ENCODE measurements at places on chromosomes 2 and 18.

DNA sequence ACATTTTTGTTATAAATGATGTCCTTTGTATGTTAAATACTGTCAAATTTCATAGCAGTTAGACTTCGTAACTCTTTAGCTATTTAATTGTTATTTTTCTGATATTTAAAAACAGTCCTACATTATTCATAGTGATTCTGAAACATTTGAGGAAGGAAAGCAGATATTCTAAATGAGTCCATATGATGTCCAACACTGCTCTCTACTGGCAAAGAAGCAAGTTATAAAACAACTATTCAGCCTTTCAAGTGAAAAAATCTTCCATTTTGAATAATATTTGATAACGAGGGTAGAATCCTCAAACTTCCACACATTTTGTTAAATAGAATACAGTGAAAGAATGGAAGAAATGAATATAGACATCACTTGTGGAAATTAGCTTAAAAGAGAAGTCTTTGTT lies 220.8 kb downstream of the GULP1 start:
- H3K36me3 ChIP-seq, result no peaks in the 10 kb centered on the region
- H3K27ac ChIP-seq, result no peak overlapping the region
- H3K4me3 ChIP-seq, result no peak overlapping the region

DNA sequence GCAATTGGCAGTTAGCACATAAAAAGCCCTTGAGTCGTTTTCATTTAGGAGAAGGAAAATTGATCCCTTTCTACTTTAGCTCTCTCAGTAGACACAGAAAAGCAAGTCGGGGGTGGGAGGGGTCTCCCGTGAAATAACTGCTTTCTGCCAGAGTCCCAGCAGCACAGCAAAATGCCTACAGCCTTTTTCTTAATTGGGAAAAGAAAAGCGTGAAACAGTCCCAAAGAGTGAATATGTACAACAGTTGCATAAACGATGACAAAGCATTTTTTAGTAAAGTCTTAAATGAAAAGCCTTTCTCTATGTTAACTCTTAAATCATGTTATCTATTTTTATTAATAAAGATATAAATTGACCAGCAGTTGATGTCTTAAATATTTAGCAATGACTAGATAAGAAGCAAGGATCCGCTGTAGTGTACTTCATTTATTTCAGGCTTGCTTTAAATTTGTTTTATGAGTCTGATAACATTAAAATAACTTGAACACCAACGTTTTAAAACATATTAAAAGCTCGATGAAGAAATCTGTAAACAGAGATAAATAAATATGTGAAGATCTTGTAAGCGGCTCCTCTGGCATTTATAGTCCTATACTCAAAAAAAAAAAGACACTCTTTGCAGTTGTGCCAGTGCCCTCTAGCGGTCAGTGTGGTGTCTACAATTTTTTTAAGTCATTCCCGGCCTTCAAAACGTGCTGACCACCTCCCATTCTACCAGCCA lies 42.3 kb upstream of the ATIC start:
- H3K4me1 ChIP-seq, result no peaks in the 10 kb centered on the region
- H3K4me3 ChIP-seq, result no peak overlapping the region
- H3K27me3 ChIP-seq, result no peaks in the 10 kb centered on the region
- peak; percentile 59 for DNase-seq
- H3K27ac ChIP-seq, result no peak overlapping the region

- no peak for DNase-seq
- no peak overlapping the region for H3K27ac ChIP-seq
- H3K36me3 ChIP-seq, result no peaks in the 10 kb centered on the region
- no peak overlapping the region for H3K4me3 ChIP-seq
These were observed 283.7 kb downstream of the SUCLG1 start for GRCh38 chr2:84175340-84175739.

DNA sequence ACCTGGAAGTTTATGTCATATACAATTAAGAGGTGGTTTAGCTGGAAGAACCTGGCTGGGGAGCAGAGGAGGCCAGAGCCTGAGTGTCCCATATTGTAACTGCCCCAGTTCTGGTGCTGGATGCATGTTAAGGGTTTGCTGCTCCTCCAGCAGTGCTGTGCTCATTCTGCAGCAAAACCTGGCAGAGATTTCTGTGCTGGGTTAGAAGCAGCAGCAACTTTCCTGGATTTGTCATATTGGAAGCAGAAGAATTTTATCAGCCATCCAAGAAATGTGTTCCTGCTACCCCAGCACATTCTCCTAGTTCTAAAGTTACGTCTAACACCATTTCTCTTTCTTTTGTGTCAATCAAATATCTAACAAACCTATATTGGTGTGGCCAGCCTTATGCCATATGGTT lies 284.1 kb downstream of the TDRD15 start:
- no peaks in the 10 kb centered on the region for H3K36me3 ChIP-seq
- DNase-seq, result no peak
- no peak overlapping the region for H3K4me3 ChIP-seq
- H3K27ac ChIP-seq, result no peak overlapping the region
- H3K27me3 ChIP-seq, result no peaks in the 10 kb centered on the region
- H3K4me1 ChIP-seq, result no peaks in the 10 kb centered on the region

DNA sequence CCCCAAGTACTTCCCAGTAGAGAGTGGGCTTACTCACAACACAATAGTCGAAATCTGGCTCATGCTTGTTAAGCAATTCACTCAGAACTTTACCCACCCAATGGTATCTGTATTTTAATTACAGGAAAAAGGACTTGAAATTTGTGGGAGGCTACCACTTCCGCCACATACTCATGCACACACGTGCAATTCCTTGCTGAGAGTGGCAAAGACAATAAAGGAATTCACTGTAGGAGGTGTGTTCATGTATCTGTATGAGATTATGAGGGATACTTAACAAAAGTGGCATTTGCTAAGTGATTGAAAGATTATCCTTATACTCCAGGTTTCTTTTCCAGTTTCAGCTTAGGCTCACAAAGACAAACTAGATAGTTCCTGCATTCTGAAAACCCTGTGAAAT lies 14.9 kb upstream of the LYPD6 start:
- H3K27ac ChIP-seq, result no peak overlapping the region
- no peak for DNase-seq
- H3K36me3 ChIP-seq, result no peaks in the 10 kb centered on the region
- H3K4me1 ChIP-seq, result no peaks in the 10 kb centered on the region

DNA sequence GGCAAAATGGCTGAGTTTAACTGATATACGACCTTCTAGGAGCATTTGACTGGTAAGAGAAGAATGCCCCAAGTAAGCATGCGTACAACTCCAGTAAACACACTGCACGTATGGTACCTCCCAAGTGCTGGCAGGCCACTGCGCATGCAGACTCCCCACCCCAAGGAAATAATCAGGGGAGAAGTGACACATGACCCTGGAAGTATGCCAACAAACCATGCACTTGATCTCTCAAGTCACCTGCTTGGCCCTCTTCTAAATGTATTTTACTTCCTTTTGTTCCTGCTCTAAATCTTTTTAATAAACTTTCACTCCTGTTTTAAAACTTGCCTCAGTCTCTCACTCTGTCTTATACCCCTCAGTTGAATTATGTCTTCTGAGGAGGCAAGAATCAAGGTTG lies 129.8 kb upstream of the COL5A2 start:
- no peak overlapping the region for H3K27ac ChIP-seq
- no peaks in the 10 kb centered on the region for H3K36me3 ChIP-seq
- H3K4me1 ChIP-seq, result peaks cover 7% of the 10 kb centered on the region
- no peaks in the 10 kb centered on the region for H3K27me3 ChIP-seq

GRCh38 chr18:9810299-9810698 lies 75.5 kb upstream of the TXNDC2 start:
- H3K4me1 ChIP-seq, result no peaks in the 10 kb centered on the region
- H3K4me3 ChIP-seq, result no peak overlapping the region
- H3K27me3 ChIP-seq, result no peaks in the 10 kb centered on the region
- no peak overlapping the region for H3K27ac ChIP-seq

DNA sequence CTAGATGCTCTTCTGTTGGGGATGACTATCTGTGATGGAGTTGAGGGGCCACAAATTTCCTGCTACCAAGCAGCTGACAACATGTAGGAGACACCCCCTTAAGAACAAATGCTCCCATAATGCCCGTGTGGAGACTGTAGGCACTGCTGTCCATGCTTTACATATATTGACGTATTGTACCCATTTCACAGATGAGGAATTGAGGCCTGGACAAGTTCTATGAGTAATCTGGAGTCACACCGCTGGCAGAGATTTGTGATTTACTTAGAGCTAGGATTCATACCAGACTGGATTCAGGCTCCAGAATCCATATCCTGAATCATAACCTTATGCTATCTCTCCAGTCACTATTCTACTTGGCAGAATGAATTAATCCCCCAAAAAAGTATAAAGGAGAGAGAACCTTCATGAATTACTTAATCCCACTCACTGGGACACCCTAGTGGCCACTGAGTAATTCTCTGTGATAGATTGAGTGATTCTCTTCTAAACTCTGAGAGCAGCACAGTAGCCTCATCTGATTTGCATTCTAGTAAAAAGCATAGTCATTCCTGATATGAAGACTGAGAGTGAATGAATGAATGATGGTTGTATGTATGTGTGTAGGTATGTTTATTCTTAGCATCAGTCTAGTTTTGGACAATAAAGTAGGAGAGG lies 460.7 kb upstream of the MEIS1 start:
- no peak overlapping the region for H3K27ac ChIP-seq
- H3K27me3 ChIP-seq, result no peaks in the 10 kb centered on the region

GRCh38 chr2:67057901-67058703 lies 339.0 kb upstream of the ETAA1 start:
- H3K27me3 ChIP-seq, result no peaks in the 10 kb centered on the region
- H3K4me3 ChIP-seq, result no peak overlapping the region
- DNase-seq, result no peak
- H3K27ac ChIP-seq, result peak overlapping the region; percentile 82
- peaks cover 37% of the 10 kb centered on the region for H3K4me1 ChIP-seq

DNA sequence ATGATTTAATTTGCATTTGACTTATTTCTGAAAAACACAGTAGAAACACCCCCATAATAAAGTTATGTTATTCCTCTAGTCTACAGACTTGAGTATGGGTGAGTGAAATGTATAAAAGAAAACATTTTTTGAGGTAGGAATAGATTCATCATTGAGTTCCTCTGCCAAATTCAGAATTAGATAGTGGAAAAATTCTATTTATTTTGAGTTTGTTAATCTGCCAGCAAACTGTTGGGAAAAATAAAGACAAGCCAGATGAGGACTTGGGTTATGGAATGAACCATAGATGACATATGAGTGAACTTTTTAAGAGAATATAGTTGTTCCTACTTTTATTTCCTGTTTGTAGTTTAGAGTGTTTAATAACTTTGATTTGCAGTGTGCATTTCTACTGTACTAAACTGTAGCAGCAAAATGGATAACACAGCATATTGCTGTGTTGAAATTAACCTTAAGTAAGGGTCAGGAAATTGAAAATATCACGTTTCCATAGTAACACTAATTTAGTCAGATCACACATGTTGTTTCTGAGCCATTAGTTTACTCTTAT lies 35.6 kb upstream of the PNPT1 start:
- no peaks in the 10 kb centered on the region for H3K27me3 ChIP-seq
- no peaks in the 10 kb centered on the region for H3K4me1 ChIP-seq
- H3K27ac ChIP-seq, result no peak overlapping the region
- no peak overlapping the region for H3K4me3 ChIP-seq

- no peaks in the 10 kb centered on the region for H3K4me1 ChIP-seq
- H3K36me3 ChIP-seq, result no peaks in the 10 kb centered on the region
- DNase-seq, result peak; percentile 90
These were observed 6.8 kb downstream of the SCTR start for GRCh38 chr2:119517433-119517832.

DNA sequence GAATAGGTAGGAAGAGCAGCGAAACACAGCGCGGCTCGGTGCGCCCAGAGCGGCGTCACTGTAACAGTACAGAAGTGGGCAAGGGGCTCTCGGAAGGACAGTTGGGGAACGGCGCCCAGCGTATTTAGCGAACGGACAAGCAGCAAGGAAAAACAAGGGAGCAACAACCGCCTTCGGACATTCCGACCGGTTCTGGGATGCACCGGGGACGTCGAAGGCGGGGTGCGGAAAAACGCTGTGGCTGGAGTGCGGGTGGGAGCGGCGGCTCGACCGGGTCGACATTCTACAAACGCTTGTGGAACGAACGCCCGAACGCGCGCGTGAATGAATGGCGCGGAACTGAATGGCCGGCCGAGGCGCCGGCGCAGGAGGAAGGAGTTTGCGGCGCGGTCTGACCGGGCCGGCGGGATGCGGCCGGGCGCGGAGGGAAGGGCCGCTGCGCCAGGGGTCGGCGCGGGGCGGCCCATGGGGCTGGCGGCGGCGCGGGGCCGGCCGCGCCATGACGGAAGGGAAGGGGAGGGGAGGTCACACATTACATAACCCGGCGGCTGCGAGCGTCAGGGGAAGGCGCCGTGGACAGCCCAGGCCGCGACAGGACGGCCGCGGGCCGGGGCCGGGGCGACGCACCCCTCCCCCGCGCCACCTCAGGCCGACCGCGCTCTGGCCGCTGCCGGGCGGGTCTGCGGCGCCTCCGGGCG lies 605 bp downstream of the REV1 start:
- H3K4me1 ChIP-seq, result peaks cover 4% of the 10 kb centered on the region
- peak overlapping the region; percentile 84 for H3K4me3 ChIP-seq
- no peaks in the 10 kb centered on the region for H3K36me3 ChIP-seq
- H3K27ac ChIP-seq, result peak overlapping the region; percentile 65
- peak; percentile 69 for DNase-seq

DNA sequence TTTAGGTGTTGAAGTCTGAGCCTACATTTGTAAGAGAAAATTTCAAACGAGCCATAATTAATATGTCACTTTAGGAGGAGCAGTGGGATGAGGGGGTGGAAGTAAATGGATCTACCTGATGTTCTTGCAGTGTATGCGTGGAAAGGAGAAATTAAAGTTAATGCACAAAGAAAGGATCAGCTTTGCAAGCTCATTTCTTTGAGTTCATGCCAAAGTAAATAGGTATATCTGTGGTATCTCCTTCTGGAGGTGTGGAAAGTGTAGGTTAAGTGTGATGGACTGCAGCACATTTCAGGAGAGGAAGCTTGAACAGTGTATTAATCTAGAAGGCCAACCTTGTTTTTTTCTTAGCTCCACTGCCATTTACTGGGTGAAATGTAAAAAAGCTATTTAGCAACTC lies 307.5 kb upstream of the ZEB2 start:
- H3K4me3 ChIP-seq, result no peak overlapping the region
- no peak overlapping the region for H3K27ac ChIP-seq
- H3K4me1 ChIP-seq, result no peaks in the 10 kb centered on the region
- no peaks in the 10 kb centered on the region for H3K36me3 ChIP-seq

GRCh38 chr2:234468503-234468902 lies 28.4 kb downstream of the ARL4C start:
- no peaks in the 10 kb centered on the region for H3K36me3 ChIP-seq
- no peaks in the 10 kb centered on the region for H3K27me3 ChIP-seq
- H3K4me1 ChIP-seq, result no peaks in the 10 kb centered on the region
- DNase-seq, result no peak

- DNase-seq, result no peak
- H3K4me1 ChIP-seq, result no peaks in the 10 kb centered on the region
- H3K4me3 ChIP-seq, result no peak overlapping the region
- H3K27ac ChIP-seq, result no peak overlapping the region
- no peaks in the 10 kb centered on the region for H3K36me3 ChIP-seq
- no peaks in the 10 kb centered on the region for H3K27me3 ChIP-seq
These were observed 149.0 kb upstream of the EPC2 start for GRCh38 chr2:148495586-148495985.

- no peaks in the 10 kb centered on the region for H3K27me3 ChIP-seq
- no peak for DNase-seq
- no peaks in the 10 kb centered on the region for H3K4me1 ChIP-seq
- no peak overlapping the region for H3K27ac ChIP-seq
These were observed 68.1 kb downstream of the RBM43 start for GRCh38 chr2:151193576-151193975.

- peak overlapping the region; percentile 63 for H3K27ac ChIP-seq
- DNase-seq, result no peak
- H3K4me1 ChIP-seq, result peaks cover 73% of the 10 kb centered on the region
- no peaks in the 10 kb centered on the region for H3K36me3 ChIP-seq
These were observed 16.4 kb downstream of the SMAD7 start for GRCh38 chr18:48934415-48934722.
